ENCODE measurements at places on chromosomes 7 and 10. TPM values are rescaled to one million over a fixed set of nuclear protein-coding genes. Genes with fewer than 3 reads are reported as not detected.
A peak's percentile ranks its signal among the peaks of the same experiment; 100 is the strongest.

DNA sequence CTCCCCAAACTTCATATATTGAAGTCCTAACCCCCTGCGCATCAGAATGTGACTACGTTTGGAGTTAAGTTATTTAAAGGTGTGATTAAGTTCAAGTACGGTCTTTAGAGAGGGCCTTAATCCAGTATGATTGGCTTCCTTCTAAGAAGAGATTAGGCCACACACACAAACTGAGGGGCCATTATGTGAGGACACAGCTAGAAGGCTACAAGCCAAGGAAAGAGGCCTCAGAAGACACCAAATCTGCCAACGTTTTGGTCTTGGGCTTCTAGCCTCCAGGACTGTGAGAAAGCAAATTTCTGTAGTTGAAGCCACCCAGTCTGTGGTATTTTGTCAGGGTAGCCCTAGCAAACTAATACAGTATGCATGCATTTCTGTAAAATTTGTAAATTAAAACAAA is 41.7 kb downstream of the REEP3 start:
- no peak for DNase-seq

- DNase-seq, result peak; percentile 95
These were observed 179.2 kb upstream of the BET1 start for GRCh38 chr7:94183289-94183749.

The TMEM72 gene
- total RNA-seq, result not detected

The ANKRD61 gene
- total RNA-seq, result not detected

- no peak for DNase-seq
These were observed 33.0 kb upstream of the EMX2 start for GRCh38 chr10:117509573-117509972.

DNA sequence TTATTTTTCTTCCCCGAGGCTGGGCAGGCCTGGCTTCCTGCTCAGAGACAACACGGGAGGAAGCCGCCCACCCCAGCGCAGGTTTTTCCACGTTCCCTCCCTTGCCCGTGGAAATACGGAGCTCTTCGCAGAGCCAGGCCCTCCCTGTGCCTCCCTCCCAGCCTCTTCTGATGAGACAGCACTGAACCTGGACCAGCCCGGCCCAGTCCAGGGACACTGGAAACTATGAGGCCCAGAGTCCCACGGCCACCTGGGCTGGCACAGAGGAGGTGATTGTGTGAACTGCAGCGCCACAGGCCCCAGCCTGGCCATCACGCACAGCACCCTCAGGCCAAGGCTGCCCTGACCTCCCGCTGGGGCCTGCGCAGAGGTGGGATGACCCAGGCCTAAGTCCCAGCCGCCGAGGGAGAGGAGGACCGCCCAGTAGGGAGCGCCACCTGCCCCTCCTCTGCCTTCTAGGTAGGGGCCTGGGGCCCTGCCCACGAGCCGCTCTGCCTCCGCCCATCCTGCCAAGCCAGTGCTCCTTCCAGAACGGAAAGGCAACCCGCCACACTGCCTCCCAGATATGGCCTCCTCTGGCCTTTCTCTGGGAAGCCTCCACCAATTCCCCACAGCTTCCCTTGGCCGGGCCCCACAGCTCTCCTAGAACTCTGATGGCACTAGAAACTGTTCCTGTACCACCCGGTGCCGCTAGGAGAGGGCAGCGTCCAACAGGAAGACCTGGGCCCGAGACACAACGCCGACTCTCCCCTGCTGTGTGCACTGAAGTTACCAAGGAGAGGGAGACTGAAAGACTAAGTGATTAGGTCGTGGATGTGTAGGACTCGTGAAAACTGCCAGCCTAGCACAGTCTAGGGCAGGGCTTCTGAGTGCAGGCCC is 57.2 kb downstream of the PROSER2 start:
- DNase-seq, result no peak

The C10orf62 gene
- 0.45 TPM for total RNA-seq

- peak; percentile 100 for DNase-seq
These were observed 557 bp upstream of the SP4 start for GRCh38 chr7:21427182-21427870.

- DNase-seq, result no peak
These were observed 243.0 kb upstream of the GLI3 start for GRCh38 chr7:42479816-42480633.

The AKR1D1 gene
- not detected for total RNA-seq

DNA sequence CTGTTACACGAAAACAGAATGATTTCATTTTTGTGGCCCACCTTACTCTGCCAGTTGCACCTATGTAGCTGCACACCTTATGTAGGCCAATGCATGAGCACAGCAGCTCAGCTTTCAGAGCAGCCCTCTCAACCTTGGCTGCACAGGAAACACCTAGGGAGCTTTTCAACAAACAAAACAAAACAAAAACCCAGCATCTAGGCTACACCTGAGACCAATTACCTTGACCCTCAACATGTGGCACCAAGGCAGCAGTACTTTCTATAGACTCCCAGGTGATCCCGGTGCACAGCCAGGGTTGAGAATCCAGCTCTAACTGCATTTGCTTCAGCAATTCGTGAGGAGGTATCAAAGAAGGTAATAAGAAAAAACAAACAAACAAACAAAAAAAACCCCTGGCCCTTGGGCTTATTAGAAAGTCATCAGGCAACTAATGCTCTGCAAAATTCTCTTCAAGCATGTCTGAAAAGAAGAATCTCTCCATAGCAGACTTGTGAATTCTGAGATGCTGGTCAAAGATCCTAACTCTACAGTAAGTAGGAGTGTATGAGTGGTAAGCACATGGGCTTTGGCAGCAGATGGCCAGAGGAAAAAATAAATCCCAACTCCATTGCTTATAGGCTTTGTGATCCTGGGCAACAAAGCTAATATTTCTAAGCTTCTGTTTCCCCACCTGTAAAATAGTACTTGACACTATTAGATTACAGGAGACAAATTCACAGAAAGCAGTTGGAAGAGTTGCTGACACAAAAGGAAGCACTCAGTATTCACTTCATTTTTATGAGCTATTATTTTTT is 113.4 kb upstream of the NOBOX start:
- DNase-seq, result no peak

GRCh38 chr7:69630292-69630691 is 32.0 kb downstream of the AUTS2 start:
- DNase-seq, result no peak

- DNase-seq, result no peak
These were observed 245.0 kb downstream of the CELF2 start for GRCh38 chr10:11262494-11263345.

The EGFR gene
- total RNA-seq, result 324 TPM

The PTPRE gene
- total RNA-seq, result 7.9 TPM

DNA sequence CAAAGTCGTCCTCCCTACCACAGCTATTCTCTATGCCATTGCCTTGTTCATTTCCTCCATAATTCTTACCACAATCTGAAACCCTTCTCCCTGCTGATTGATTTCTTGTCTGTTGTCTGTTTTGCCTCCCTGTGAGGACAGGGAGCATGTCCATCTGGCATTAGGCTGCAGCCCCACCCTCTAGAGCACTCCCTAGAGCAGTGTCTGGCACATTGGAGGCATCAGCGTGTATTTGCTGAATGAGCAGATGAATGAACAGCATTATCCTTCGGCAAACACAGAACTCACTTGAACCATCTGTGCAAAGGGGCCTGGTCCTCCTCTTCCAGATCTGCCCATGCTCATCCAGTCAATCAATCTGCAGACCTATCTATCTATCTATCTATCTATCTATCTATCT is 5.1 kb upstream of the DMBT1 start:
- DNase-seq, result no peak

- DNase-seq, result peak; percentile 86
These were observed 4.1 kb downstream of the MBLAC1 start for GRCh38 chr7:100130608-100131453.

GRCh38 chr10:91552274-91553095 is 80.4 kb downstream of the PPP1R3C start:
- DNase-seq, result no peak

The AQP1 gene
- 4.8 TPM for total RNA-seq

DNA sequence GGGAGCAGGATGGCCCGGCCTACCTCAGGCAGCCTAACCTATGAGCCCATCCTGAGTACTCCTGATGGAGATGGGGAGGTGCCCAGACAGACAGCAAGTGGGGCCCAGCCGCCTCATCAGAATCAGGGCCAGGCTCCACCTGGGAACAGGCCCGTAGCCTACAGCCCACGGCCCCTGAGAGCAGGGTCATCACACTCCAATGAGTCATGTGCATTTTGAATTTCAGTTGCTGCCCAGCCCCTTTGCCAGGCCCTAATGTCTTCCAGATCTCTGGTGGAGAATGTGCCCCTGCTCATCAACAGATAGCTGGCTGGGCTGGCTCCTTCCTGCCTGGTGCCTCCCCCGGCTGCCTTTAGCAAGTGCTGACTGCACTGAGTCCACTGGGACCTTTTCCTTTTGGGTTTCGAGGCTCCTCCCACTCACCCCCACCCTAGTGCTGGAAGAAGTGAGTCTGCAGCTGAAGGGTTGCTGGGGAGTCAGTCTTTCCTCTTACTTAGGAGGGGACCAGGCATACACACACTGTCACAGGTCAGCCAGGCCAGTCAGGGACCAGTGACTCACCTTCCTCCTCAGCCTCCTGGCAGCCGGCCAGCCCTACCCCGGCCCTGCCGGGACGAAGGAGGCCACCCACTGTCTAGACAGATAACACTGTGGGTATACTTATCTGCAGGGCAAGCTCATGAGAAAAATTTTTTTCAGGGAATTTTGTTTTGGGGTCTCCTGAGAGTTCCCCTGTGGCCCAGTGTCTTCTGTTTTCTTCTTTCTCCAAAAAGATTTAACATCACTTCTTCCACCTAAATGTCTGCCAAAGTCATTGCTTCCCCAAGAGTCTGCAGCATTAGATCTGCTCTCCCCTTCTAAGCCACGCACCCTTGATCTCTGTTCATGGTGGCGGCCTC is 9.1 kb upstream of the ASIC3 start:
- peak; percentile 95 for DNase-seq

- no peak for DNase-seq
These were observed 17.7 kb downstream of the FRG2B start for GRCh38 chr10:133608855-133609254.

- no peak for DNase-seq
These were observed 19.8 kb downstream of the PIK3AP1 start for GRCh38 chr10:96700374-96701099.

The UCMA gene
- not detected for total RNA-seq

DNA sequence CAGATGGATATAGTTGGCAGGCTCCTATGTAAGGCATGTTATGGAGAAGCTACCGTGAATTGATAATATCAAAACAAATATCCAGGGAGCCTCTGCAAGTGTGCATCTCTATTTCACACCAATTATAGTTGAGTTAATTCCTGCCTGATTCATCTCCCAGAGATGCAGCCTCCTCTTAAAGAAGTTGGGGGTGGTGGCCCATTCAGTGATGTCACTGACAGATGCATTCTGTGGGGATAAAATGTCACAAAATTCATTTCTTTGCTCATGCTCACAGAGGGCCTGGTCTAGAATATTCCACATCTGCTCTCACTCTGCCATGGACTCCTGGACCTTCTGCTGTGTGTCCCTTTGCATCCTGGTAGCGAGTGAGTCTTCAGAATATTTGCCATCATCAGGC is 189.1 kb upstream of the PRSS1 start:
- DNase-seq, result no peak

The ABCB1 gene
- total RNA-seq, result not detected

GRCh38 chr7:68125168-68125567 is 1128.5 kb downstream of the TYW1 start:
- no peak for DNase-seq

GRCh38 chr10:336247-336646 is 201.0 kb downstream of the ZMYND11 start:
- DNase-seq, result no peak

DNA sequence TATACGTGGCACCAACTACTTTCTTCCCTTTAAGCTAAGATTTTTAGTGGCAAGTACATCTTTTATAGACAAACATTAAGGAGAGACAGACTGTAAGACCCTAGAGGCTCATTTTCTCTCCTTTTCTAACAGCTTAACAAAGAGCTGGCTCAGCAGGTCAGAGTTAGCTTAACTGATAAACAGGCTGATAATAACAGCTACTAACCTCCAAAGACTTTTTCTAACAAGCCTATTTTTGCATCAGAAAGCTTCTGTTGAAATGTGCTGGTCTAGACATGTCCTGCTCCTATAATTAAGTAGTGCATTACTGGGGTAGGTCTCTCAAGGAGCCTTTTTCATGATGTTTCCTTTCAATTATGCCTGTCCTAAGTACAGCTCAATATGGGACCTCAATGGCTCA is 238.2 kb upstream of the FAM3C start:
- no peak for DNase-seq

DNA sequence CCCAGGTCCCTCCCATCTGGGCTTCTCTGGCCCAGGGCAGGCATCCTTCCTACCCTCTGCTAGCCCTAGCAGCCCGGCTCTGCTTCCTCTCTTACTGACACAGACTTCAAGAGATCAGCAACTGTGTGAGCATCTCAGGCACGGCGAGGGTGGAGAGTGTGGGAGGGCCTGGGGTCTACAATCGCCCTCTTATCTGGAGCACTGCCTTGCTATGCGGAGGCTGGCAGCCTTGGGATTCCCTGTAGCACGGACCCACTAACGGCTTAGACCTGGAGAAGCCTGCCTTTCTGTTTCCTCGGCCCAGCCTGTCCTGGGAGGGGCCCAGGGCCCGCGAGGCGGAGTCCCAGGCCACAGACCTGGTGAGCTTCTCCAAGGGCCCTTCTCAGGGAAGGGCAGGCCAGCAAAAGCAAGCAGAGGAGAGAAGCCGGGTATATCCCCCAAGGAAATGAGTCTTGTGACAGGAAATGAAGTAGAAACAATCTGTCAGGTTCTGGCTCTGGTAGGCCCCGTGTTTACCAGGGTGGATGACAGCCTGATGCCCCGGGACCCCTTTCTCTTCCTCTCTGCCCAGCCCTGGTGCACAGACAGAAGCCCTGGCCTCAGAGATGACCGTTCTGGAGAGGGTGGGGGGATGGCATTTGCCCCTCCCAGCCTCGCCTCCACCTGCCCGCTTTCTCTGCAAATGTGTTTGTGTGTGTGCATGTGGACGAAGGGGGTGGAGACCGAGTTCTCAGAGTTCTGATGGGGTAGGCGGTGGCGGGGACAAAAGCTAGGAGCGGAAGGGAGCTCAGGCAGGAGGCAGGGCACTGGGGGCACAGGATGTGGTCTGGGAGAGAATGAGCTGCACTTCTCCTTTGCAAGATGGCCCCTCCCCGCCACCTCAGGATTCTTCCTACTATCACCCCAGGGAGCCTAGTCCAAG is 2.5 kb downstream of the LRCH4 start:
- no peak for DNase-seq

The AKR1C4 gene
- total RNA-seq, result not detected

GRCh38 chr10:31669357-31669756 is 259.3 kb downstream of the ARHGAP12 start:
- no peak for DNase-seq

The CCSER2 gene
- total RNA-seq, result 42.2 TPM

The C10orf105 gene
- not detected for total RNA-seq

DNA sequence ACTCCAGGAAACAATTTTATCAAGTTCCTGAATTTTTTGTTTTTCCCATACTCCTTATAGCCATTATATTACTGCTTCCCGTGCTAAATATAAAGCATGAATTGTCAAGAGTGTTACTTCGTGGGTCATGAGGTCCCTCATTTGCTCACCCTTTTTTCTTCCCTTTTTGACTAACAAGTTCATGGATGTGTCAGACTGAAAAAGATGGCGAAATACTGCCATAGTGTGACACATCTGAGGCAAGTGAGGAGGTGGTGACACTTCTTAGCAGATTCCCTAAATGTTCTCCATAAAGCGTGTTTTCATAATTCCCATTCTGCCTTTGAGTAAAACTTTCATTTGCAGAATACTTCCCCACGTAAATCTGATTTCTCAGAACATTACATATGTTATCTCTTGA is 269.6 kb upstream of the FZD1 start:
- no peak for DNase-seq

The ANXA8 gene
- total RNA-seq, result 172 TPM

GRCh38 chr10:45235798-45236220 is 79.6 kb downstream of the OR13A1 start:
- DNase-seq, result no peak

- no peak for DNase-seq
These were observed 208.6 kb downstream of the CXCL12 start for GRCh38 chr10:44176311-44176710.
